NCI-H774 (cell line): ENCODE measurements at places on chromosomes 4 and X.

GRCh38 chr4:26937567-26937966, 76.9 kb downstream of the STIM2 start:
- no peak for DNase-seq

DNA sequence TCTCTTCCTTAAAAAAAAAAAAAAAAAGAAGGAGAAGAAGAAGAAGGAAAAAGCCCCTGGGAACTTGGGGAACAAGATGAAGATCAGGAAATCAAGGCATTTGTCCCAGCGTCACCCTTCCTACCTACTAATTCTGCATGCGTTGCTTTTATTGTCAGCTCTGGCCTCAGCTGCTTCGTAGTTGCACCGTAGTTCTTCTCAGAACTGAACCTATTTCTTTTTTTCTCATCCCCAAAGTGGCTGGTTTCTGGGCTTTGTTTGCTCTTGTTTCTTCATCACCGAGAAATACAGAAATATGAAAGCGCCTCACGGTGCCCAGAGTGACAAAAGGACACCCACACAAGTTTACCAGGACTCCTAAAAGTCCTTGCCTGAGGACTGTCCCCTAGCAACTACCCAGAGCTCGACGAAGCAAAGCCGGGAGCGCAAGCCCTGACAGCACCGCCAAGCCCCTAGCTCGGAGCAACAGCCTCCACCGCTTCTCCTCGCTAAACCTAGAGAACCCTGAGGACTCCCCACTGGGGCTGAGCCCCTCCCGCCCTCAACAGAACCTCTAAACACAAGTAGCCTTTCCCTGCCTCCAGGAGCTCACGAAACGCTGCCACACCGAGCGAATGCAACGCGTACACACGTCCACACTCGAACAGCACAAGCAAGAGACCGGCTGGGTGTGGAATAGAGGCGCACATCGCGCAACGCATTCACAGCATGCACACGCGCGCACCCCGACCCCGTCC, 710 bp downstream of the PRKG2 start:
- DNase-seq, result no peak

DNA sequence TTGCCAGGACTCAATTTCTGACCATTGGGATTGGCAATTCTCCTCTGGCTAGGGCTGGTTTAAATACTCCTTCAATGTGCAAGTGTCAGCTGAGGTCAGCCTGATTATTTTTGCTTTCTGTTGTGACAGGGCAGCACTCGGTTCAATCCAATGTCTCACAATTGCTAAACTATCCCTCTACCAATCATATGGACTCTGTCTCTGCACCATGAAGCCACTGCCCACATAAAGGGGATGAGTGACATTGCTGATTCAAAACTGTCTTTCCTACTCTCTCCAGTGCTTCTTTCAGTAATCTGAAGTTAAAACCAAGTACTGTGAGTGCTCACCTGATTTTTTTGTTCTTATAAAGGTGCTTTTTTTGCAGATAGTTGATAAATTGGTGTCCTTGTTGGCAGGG, 1030.7 kb downstream of the GLUD2 start:
- no peak for DNase-seq

GRCh38 chrX:132044953-132045352, 21.9 kb downstream of the STK26 start:
- DNase-seq, result no peak

DNA sequence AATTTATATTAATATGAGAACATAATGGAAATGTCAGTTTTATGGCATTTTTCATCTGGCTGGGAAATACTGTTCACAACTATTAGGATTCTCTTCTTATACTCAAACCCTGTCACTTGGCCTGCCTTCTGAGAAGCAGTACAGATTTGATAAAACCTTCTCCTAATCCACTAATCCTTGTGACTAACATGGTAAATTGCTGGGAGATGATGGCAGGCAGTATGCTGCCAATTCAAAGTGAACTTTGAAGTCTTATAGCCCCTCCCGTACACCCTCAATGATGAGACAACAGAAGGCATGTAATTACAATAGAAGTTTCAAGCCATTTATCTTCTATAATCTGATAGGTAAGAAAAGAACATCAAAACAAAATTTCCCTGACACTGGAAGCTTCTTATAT, 36.9 kb downstream of the PAQR3 start:
- DNase-seq, result no peak

GRCh38 chr4:172390331-172390730, 577.1 kb downstream of the GALNTL6 start:
- no peak for DNase-seq

DNA sequence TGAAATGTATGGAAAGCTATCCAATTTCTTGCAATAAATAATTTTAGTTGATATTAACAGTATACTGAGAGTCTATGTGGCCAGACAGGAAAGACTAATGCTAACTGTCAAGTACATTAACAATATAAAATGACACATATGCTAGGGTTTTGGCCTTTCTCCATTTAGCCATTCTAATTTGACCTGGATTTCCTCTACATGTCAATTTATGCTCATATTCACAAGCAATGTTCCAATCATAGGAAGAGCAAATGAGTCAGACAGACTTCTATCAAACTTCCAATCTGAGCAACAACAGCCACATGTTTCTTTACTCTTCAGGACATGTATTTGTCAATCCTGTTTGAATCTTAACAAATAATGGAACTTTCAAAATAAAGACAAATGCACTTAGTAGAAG, 53.6 kb downstream of the CORIN start:
- no peak for DNase-seq

DNA sequence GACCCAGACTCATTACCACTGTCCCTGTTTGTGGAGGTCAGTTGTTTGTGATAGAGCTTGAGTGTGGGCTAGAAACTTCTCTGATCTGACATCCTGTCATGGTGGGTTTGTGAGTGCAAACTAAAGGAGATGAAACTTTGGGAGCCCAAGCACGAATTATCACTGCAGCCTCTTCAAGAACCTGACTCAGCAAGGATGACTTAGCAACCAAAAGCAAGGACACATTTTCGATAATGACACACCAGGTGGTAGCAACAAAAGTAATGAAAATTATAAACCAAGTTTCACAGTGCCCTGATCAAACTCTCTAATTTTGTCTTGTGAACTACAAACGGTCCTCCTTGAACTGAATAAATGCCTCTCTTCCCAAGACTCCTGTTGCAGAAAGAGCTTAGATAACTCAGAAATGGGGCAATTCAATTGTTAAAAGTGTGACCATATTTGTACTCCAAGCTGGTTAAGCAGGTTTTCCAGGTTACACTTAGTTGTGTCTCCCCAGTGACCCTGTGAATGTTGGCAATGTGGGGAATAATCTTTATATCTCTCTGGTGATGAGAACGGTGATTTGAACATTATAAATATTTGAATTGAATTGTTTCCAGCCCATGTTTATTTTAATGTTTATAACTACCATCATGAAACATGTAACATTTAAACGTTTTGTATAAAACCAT, 52.6 kb upstream of the ATP8A1 start:
- DNase-seq, result no peak
